ENCODE measurements at places on chromosomes 5 and 9.

GRCh38 chr5:15715535-15715934, 215.6 kb downstream of the FBXL7 start:
- DNase-seq, result no peak

- no peak for DNase-seq
Measured at GRCh38 chr9:123544007-123544827, 188.2 kb downstream of the CRB2 start.

DNA sequence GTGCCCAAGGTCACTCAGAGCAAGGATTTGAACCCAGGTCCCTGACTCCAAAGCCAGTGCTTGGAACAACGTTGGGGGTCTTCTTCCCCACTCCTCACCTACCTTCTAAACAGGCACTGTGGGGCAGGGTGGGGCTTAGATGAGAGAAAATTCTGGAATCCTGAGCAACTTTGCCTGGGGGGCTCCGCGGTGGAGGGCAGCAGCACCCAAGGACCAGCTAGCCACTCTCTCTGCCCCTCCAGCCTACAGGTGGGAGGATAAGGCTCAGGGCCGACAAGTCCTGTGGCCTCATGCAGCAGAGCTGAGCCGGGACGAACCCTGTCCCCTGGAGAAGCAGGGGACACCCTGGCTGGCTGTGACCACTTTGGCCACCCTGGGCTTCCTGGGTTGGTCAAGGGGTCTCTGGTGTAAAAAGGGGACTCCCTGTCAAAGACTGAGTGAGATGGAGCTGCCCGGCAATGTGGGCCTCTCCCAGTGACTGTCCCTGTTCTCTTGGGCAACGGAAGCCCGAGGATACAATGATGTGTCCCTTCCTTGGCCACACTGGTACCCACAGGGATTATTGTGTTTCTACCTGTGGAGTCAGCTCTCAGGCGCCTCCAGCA, 26.5 kb downstream of the CEL start:
- DNase-seq, result no peak

DNA sequence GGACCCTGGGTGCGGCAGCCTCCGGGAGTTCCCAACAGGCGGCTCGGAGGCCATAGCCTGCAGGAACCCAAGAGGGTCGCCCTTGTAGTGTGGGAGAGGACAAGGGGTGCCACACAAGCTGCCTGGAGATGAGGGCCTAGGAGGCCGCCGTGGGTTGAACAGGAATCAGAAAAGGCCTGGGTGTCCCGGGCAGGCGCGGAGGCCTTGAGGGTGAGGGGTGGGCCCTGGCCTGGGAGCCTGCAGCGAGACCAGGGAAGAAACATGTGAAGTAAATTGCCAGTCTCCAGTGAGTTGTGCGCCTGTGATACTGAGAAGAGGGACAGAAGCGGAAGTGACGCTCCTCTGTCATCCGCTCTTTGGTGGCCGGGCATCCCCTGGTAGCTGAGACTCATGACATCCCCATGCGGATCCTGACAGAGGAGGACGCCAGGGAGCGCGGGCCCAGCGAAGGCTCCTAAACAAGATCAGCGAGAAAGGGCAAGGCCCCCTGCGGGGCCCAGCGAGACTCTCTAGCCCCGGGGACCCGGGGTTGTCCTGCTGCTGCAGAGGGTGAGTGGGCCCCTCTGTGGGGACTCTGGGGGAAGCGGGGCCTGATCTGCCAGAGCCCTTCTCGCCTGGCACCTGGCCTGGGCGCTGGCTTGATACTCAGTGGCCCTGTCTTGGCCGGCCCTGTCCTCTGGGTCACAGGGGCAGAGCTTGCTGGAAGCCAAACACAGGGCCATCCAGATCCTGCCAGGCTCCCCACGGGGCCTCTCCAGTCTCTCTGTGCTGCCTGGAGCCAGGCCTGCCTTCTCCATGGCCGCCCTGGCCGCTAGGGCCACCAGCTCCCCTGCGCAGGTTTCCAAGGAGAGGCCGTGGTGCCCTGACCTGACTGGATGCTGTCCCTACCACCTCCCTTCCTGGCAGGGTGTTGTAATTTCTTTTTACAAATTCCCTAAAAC, 788.4 kb downstream of the TLE4 start:
- DNase-seq, result no peak

GRCh38 chr5:111960476-111961215, 203.7 kb upstream of the NREP start:
- DNase-seq, result no peak

- no peak for DNase-seq
Measured at GRCh38 chr5:142758062-142758795, 11.9 kb upstream of the ARHGAP26 start.

- DNase-seq, result no peak
Measured at GRCh38 chr5:23466401-23466912, 41.0 kb upstream of the PRDM9 start.

DNA sequence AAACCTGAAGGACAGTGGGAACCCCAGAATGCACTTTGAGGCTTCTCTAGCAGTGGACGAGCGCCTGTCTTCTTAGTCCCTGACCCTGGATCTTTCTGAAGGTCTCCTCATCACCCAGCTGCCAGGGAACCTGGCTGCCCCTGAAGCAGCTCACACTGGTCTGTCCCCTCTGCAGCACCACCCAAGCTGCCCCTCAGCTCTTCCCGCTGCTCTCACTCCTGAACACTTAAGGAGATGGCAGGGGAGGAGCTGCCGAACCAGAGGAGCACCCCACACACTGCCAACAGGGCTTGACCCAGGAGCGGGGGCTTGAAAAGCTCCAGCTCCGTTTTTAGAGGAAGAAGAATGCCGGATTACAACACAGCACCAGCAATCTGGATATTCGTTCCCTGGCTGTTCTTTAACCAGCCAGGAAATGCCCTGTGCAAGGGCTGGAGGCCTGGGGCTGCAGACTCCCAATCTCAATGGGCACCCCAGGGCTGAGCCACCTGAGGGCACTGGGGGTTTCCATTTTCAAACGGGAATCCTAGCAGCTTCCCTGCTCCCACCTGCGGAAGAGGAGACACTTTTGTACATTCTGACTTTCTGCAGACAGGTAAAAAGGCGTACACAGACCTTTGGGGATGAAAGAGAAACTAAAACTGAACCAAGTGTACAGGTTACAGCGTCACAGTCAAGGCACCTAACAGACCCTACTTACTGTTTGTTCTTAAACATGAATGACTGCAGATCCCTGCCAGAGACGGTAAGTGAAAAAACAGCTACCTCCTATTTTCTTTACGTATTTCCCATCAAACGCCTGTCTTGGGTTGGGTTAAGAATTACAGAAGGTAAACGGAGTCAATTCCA, 36.3 kb downstream of the GOLM1 start:
- no peak for DNase-seq

- no peak for DNase-seq
Measured at GRCh38 chr5:9617221-9617620, 12.9 kb downstream of the TAS2R1 start.

DNA sequence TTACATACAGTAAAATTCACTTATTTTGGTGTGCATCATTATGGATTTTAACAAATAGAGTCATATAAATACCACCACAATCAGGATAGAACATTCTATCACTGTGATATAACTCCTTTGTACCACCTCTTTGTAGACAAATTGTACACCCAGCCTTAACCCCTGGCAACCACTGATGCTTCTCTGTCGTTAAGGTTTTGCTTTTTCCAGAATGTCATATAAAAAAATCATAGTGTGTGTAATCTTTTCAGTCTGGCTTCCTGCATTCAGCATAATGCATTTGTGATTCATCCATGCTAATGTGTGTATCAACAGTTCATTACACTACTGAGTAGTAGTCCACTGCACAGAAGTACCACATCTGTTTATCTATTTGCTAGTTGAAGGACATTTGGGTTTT, 81.2 kb downstream of the ARSB start:
- no peak for DNase-seq

GRCh38 chr9:127106466-127106855, 16.0 kb downstream of the ANGPTL2 start:
- DNase-seq, result no peak

DNA sequence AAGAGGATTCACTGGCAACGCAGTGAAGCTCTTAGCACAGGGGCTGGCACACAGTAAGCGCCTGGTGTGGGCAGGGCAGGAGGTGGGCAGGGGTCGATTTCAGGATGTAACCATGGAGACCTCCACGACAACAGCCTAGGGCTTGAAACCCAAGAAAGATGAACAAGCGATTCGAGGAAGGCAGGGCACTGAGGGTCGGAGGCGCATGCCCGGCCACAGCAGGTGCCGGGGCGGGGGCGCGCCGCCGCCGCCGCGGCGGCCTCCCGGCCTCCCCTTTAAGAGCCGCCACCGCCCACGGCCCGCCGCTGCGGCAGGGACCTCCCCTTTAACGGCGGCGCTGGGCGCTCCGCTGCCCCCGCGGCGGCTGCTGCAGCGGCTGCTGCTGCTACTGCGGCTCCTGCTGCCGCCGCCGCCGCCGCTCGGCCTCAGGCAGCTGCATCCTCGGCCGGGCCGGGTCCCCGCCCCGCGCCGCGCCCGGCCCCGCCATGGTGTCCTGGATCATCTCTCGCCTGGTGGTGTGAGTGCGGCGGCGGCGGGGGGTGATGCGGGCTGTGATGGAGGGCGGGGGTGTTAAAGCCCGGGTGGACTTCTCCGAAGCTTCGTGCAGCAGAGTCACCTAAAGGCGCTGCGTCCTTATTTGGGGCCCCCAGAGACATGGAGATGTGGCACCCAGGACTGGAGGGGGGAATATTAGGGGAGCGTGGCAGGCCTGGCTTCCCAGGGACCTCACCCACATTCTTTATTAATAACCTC, at the start of gene REEP2:
TSS of gene REEP2 (plus strand) at position 334 of the 753 bp plus-strand sequence. CDS start at position 486, 152 bp downstream.
- no peak for DNase-seq

GRCh38 chr9:126088336-126088735, 238.3 kb upstream of the MVB12B start:
- no peak for DNase-seq

DNA sequence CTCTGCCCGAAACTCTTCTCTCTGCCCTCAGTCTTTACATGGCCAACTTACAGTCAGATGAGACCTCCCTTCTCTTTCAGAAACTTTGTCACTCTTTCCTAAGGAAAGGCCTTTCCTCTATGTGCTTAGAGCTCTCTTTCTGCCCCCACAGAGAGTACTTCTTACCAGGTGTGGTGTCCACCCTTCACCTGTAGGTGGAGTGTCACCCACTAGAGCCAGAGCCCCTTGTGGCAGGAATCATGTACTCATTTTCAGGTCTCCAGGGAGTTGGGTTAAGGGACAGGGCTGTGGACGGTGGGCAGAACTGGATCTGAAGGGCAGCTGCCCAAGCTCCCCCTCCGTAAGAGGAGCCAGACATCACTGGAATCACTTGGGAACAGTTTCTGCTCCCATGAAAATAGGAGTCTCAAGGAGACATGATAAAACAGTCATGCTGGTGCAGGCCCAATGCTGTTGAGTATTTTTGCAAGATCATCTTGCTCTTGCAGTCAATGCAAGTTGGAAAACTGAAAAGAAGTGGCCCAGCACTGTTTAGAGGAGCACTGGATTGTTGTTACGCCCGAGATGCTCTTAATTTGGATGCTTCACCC, 436.7 kb downstream of the ZSWIM6 start:
- no peak for DNase-seq

DNA sequence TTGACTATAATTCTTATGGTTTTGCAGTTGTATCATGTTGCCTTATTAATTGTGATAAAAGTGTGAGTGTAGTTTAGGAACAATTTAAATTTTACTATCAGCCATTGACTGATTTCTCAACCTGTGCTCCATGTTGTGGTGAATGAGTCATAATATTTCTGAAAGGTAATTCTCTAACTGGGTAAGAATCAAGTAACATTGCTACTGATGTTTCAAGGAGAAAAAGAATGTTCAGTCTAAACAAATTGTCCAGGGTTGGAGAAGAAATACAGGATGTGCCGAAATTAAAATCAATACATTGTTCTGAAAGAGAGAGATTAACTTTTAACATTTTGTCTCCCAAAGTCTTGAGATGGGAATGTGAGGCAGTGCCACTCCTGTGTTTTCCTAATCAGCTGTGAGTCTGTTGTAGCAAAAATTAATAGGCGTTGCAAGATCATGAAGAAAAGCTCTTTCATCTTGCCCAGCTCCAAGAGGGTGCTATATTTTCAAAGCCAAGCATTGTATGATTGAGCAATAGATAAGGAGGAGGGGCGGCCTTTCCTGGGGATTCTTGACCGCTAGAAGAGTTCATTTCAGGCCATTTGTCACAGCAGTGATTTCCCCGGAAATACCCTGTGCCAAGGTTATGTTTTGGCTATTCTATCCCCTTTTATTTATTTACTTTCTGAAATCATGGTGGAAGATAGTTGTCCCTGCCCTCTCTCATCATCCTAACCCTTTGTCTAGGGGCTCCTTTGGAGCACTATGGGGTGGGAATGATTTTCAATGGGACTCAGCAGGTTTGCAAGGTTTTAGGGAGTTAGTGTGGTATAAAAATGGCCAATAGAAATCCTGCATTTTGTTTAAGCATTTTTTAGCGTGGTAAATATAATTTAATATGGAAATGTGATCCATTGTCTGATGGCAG, 151.6 kb downstream of the FOCAD start:
- no peak for DNase-seq

- no peak for DNase-seq
Measured at GRCh38 chr5:73994963-73995362, 369.0 kb downstream of the ARHGEF28 start.

DNA sequence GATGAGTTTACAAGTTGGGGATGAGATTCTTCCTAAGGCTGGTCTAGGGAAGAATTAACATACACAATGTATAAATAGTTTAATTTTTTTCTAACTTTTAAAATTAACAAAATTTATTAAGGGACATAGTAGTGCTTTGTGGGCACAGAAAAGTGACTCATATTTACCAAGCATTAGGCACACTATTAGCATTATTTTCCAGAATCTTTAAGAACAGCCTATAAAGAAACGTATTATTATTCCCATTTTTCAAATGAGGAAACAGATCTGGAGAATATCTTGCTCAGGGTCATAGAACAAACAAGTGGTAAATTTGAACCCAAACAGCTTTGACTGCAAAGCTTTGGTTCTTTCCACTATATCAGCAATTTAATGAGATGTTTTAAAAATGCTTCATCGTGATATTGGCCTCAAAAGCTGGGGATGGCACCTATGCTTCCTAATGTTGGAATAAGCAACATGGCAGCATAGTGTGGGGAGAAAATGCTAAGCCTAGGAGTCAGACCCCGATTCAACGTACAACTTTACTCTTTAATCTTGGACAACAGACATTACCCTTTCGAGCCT, 55.9 kb downstream of the ABCA1 start:
- DNase-seq, result no peak

DNA sequence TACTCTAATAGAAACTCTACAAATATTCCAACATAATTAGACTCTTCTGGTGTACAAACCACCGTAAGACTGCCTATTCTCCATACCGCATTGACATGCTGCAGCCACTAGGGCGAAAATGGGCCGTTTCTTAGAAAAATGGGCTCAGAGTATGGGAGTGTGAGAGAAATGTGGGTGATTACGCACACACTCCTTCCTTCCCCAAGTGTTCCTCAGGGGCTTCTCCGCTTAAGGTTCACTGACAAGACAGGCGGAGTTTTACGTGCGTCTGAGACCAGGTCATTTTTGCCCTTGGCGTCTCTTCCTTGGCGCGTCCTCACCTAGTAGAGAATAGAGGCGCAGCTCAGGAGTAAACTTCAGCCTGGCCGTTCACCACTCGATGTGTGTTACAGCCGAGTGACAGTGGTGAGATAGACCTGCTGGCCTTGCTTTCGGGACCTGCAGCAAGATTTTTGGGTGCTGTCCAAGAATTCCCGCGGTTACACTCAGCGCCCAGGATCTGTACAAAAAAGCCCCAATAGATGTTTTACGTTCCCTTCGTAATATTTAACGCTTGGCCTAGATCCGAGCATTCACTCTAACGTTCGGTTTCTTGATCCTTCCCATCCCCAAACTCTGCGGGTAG, 1.8 kb upstream of the NTRK2 start:
- DNase-seq, result no peak

- no peak for DNase-seq
Measured at GRCh38 chr9:29322240-29322639, 1749.0 kb upstream of the C9orf72 start.

All from gastrocnemius medialis (tissue), 4 donors.